ENCODE measurements at places on chromosomes 3 and 15.
A peak's percentile ranks its signal among the peaks of the same experiment; 100 is the strongest.

DNA sequence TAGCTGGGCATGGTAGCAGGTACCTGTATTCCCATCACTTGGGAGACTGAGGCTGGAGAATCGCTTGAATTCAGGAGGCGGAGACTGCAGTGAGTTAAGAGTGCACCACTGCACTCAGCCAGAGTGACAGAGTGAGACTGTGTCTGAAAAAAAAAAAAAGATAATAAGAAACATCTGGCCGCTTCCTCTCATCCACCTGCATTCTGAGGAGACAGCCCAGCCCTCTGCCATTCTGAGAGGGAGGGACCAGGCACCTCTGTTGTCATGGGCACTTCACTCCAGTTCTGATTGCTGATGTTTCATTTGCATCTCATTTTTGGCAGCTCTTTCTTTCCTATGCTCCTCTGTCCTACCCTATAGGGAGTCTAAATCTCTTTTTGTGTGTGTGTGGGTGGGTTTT lies 36.4 kb upstream of the GSK3B start:
- no peak for DNase-seq

- no peak for DNase-seq
These were observed 644.1 kb downstream of the RBMS3 start for GRCh38 chr3:29924783-29925561.

GRCh38 chr15:76991741-76992645 lies 2.9 kb upstream of the PSTPIP1 start:
- DNase-seq: no peak

GRCh38 chr3:133300102-133300501 lies 99.8 kb upstream of the BFSP2 start:
- DNase-seq: no peak

DNA sequence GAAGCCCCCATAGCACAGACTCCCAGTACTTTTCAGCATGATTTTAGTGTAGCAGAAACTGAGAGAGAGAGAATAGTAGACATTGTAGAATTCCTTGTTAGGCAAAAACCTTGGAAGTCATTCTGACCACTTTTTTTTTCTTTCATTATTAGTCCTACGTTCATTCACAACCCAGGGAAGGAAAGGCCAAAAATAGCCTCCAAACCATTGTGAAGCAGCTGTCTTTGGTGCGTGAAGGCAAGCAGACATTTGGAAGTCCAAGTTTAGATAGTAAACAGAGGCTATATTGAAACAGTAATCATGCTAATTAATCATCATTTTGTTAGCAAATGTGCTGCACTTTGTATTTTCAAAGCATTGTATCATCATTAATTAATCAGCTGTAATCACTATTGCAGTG lies 34.5 kb downstream of the CCDC54 start:
- no peak for DNase-seq

GRCh38 chr3:48088056-48088748 lies 72.0 kb upstream of the MAP4 start:
- DNase-seq: peak; percentile 33

DNA sequence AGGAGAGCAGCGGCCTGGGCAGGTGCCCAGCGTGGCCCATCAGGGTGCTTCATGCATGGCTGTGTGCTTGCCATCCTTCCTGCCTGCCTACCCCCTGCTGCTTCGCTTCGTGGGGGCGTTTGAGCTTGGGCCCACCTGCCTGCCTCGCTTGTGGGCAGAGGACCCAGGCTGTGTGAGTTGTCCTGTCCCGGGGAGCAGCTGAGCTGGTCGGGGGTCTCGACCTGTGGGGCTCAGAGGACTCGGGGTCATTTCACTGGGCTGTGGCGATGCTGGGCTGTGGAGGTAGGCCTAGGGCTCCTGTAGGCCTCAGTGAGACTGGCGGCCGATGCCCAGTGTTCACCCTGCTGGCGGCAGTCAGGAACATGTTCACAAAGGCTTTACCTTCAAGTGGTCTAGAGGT lies 12.1 kb upstream of the STAB1 start:
- no peak for DNase-seq

DNA sequence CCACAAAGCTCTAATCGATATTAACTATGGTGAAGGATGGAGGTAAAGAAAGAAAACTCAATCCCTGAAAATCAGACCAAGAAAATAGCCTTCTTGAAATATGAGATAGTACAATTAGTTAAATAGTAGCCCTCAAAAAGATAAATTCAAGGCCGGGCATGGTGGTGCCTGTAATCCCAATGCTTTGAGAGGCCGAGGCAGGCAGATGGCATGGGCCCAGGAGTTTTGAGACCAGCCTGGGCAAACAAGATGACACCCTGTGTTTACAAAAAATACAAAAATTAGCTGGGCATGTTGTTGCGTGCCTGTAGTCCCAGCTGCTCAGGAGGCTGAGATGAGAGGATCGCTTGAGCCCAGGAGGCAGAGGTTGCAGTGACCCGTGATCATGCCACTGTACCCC lies 31.6 kb upstream of the CEP152 start:
- no peak for DNase-seq

DNA sequence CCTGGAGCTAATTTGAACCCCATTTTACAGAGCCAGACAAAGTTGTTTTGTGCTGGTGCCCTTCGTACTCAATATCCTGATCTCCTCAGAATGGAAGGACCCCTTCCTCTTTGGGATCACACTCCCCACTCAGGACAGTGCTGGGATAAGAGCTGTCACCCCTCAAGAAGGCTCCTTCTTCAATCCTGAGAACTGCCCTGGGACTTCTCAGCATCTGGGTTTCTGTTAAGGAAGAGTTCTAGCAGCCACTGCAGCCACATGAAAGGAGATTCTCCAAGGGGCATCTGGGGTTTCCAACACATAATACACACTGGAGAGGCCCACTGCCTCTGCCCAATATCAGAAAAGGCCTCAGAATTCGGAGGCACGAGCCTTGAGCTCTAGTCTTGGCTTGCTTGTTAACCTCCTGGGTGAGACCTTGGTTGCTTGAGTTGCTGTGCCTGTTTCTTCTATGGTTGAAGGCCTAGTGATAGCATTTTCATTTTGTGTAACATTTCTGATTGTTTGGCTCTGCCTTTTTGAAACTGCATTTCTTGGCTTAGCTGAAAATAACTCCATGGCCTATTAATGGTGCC lies 78.8 kb upstream of the NMNAT3 start:
- DNase-seq: no peak

GRCh38 chr3:3296979-3297381 lies 117.5 kb upstream of the CRBN start:
- DNase-seq: no peak

DNA sequence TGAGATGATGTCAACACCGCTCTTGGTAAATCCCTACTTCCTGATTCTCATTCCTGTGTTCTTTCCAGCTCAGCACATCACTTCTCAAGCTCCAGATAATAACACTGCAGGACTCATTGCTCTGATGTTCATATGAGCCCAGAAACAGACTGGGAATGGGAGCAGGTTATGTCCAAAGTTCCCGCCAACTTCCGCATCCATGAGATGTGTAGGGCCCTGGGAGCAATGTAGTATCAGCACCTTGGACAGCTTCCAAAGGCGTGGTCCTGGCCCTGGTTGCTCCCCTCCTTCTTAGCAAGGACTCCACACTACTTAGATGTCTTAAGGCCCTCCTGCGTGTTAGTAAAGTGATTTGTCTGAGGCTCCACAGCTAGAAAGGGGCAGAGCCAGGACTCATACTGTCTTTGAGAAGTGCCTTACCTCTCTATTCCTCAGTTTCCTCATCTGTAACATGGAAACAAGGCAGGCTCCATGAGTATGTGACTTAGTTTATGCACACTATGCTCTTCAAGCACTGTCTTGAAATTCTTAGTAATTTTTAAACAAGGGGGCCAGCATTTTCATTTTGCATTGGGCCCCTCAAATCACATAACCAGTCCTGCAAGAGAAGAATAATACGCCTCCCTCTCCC lies 27.9 kb upstream of the SLC6A1 start:
- no peak for DNase-seq
